ENCODE measurements at places on chromosomes 11 and 22. TPM values are rescaled to one million over a fixed set of nuclear protein-coding genes. Genes with fewer than 3 reads are reported as not detected.

- DNase-seq: no peak
Measured at GRCh38 chr22:20258584-20259326, 9.4 kb downstream of the RTN4R start.

GRCh38 chr22:46742576-46743221 is 4.6 kb upstream of the CERK start:
- peak; percentile 52 for DNase-seq

DNA sequence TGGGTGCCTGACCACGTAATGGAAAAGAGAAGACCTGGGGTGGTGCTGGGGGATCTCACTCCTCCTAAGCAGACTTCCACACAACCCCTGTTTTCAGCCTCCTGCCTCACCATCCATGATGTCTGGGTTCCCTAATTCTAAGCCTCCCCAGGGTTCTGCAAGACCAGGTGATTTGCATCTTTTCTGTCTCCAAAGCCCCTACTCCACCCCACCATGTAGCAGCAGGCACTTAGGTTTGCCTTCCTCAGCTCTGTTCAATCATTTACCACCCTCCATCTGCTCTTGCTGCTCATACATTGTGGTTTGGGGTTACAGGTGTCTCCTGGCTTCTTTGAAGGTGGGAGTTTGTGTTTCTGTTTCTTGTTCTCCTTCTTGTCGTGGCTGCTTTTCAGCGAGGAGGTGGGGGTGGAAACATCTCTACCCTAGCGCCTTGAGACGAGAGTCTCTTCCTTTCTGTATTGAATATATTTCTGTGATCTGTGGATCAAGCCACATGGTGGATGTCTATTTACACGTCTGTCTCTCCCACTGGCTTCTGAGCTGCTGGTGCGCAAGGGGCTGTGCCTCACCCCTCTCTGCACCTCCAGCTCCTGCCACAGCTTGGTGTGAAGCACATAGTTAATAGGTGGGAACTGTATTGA is 6.6 kb upstream of the SSTR3 start:
- DNase-seq: no peak

GRCh38 chr22:38412435-38413084 is 42.4 kb downstream of the KCNJ4 start:
- no peak for DNase-seq

DNA sequence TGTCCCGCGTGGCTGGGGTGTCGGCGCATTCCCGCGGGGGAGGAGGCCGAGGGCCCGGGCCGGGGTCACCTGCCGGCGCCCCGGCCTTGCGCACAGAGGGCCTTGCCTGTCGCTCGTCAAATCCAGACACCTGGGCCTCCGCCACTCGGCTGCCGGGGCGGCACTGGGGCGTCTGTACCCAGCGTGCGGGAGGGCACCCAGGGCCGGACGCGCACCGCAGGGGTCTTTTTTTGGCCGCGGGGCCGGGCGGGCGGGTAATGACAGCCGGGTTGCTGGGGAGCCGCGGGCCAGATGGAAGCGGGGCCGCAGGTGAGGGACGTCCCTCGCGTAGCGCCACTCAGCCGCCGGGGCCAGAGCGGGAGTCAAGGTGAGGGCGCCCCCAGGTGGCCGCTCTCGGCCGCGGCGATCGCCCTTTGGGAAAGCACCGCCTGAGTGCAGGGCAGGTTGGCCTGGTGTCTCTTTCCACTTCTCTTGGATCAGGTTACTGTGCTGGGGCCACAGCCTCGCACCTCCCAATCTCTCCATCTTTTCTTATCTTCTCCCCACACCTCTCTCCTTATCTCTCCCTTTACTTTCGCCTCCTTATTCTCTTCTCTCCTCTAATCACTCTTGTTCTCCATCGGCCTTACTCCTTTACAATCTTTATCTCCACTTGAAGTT is 3.5 kb downstream of the PHLDB1 start:
- DNase-seq: peak; percentile 89

DNA sequence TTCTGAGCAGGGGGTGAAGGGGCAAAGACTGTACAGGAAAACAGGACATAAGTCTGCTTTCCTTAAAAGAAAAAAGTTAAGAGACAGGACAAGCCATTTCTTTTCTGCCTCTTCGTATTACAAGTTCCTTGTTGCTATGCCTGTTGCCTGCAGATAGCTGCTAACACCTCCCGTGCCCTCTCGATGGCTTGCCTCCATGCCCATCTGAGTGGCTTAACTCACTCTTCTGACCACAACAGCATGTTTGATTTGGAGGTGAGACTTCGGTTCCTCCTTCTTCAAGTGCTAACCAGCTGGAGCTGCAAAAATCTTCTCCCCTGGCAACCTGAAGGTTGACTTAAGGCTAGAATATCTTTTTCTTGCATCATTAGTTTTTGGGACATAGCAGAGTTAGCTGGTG is 103.1 kb downstream of the PRR5L start:
- no peak for DNase-seq

DNA sequence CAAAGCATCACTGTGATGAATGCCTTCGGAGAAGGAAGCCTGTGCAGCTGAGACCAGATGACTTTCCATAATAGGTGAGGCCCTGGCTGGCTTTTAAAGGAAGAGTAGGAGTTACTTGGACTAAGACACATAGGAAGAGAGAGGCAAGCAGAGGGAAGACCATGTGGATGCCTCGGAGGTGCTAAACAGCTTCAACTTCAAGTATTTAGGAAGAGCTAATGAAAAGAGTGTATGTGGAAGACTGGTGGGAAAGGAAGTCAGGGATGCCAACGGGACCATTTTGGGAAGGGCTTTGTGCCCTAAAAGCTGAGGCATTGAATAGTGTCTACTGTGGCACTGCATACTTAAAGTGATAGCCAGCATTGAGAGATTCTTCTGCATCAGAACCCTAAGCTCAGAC is 69.3 kb upstream of the OPCML start:
- no peak for DNase-seq

DNA sequence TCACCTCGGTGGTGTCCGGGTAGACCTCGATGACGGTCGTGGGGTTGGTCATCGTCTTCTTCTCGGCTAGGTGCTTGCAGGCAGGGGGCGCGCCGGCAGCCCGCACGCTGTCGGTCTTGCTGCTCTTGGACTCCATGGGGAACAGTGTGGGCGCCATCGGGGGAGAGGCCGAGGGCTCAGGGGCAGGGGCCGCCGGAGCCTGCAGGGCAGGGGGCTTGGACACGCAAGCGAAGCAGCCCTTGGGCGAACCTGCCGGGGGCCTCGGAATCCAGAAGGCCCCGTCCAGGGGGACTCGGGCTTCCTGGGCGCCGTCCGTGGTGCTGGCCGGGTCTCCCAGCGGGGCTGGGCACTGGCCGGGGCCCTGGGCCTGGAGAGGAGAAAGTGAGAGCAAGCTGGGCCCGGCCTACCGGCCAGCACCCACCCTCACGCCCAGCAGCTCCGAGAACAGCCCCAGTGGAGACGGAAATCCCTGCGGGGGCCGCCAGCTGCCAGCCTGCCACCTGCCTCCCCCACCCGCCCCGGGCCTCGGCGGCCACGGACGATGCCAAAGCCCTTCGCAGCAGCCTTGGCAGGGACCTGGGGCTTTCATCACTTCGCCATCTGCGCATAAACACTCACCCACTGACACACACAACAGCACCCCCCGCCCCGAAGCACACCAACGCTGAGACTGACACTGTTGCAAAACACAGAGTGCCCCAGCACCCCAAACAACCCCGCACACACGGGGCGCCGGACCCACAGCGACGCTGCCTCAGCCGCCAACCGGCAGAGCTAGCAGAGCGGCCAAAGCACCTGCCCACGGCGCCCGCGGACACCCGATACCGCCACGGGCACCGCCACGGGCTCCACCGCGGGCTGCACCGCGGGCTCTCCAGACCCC is 2.4 kb downstream of the IFITM10 start:
- no peak for DNase-seq

- DNase-seq: no peak
Measured at GRCh38 chr11:68817554-68817953, 24.2 kb downstream of the CPT1A start.

DNA sequence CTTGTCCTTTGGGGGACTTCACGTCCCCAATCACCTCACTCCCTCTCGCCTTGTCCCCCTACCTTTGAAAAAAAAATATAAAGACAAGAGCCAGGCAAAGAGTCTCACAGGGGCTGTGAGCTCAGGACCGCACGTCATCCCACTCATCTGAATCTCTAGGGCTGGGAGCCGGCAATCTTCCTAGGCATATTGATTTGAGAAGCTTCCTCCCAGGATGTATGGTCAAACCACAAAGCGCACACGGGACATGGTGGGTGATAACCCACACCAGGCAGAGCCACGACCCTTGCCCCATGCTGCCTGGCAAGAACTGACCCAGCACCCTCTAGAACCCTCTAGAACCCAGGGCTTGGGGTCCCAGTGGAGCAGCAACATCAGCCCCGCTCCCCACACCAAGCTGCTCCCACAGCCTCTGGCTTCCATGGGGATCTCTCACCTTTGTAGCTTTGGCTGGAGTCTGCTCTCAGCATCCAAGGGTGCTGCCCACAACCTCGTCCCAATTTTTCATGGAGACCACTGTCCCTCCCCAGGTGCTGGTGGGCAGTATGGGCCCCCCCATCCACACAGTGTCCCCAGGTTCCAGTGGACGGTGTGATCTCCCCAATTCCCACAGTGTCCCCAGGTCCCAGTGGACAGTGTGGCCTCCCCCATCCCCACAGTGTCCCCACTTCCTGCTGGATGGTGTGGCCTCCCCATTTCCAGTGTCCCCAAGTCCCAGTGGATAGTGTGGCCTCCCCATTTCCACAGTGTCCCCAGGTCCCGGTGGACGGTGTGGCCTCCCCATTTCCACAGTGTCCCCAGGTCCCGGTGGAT is 85.2 kb upstream of the FGF3 start:
- DNase-seq: no peak

DNA sequence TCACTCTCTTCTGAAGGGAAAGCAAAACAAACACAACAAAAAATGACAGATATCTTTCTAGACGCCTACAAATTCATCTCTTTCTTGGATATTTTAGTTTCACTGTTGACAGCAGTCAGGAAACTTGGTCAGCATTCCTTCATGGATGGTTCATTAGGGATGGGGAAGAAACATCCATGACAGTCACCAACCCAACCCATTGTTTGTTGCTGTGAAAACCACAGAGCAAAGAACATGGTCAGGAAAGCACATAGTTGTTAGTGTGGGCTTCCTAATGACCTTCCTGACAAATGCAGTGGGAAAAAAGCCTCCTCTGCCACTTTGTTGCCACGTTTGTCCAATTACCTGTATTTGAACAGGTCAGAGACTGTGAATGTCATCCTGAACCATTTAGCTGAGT is 139.8 kb upstream of the SNX19 start:
- DNase-seq: no peak

CCDC157 gene
- total RNA-seq: 5.5 TPM

BACE1-AS gene
- total RNA-seq: 5.1 TPM

CCDC89 gene
- total RNA-seq: 0.13 TPM

C11orf16 gene
- total RNA-seq: not detected

MS4A2 gene
- total RNA-seq: not detected

RAPSN gene
- total RNA-seq: not detected

PVALB gene
- not detected for total RNA-seq

Measured in HT-29 (cell line).